ENCODE measurements at places on chromosomes 2 and 18.

GRCh38 chr2:157329524-157329923 is 3.9 kb upstream of the ERMN start:
- no peak for DNase-seq

DNA sequence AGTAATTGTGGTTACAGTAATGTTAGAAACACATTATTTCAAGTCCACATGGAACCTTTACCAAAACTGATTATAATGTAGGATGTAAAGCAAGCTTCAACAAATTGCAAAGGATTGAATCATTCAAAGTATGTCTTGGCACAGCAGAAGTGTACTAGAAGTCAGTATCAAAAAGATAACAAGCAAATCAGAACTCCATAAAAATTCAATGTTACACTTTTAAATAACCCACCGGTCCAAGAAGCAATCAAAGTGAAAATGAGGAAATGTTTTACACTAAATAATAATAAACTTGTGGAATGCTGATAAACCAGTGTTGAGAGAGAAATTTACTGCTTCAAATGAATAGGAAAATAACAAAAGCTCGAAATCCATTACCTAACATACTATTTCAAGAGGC is 47.7 kb downstream of the TTC21B start:
- DNase-seq = no peak

DNA sequence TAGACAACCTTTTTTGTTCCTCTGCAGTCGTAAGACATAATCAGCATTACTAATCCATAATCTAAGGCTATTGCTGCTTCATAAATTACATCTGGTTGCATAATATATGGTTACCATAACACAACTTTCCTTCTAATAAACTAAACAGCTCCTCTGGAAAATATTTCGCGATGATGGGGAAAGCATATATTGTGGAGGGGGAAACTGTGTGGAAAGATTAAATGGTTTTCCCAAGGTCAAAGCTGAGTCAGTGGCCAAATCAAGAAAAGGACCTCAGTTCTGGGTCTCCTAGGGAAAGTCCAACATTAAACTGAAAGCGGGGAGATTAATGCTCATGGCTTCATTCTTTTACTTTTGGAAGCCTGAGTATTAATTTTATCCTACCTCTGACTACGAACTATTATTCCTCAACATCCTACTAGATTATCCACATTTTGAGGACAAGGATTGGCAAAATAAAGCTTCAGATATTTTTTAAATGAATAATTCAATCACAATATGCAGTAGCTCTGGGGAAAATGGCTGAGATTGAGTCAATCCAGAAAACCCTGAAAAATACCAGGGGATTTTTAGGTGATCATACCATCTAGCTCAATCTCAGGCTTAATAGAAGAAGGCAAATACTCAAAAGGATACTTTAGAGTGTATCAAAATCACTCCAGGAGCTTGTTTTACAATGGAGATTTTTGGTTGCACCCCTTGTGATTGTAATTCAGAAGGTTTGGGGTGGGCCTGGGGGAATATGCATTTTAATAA is 33.8 kb upstream of the STK17B start:
- DNase-seq = no peak

DNA sequence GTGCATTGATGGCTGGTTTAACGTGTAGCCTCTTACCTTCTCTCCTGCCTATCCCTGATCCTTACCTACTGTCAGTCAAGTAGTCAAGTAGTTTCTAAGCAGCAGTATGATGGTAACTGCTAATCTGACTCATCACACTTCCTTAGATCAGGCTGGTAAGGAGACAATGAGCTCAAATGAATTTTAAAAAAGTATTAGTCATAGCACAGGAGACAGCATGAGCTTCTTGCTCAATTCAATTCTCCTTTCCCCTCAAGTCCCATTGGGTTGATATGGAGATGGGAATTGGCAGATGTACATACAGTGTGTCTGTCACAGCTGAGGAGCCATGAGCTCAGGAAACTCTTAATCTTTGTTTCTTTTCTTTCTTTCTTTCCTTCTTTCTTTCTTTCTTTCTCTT is 799.7 kb downstream of the LRP1B start:
- DNase-seq = no peak

- no peak for DNase-seq
Measured at GRCh38 chr2:105445498-105445897, 46.6 kb upstream of the FHL2 start.

- no peak for DNase-seq
Measured at GRCh38 chr2:138201286-138201685, 237.0 kb downstream of the HNMT start.

DNA sequence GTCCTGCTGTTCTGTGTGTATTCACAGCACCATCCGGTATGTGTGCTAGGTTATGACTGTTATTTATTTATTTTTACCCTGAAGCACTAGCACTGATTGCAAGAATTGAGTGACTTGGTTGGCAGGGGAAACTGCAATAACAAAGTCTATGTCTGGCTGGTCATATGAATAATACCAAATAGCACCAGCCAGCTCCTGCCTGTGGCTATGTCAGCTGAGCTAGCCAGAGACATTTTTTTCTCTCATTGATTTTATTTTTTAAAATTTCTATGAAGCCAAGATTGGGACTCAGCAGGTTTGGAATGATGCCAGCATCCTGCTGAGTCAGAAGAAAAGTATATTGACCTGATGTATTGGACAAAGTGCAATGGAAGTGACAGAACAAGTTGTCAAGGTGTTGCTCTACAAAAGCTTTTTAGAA is 188.5 kb upstream of the CDH2 start:
- DNase-seq = no peak

DNA sequence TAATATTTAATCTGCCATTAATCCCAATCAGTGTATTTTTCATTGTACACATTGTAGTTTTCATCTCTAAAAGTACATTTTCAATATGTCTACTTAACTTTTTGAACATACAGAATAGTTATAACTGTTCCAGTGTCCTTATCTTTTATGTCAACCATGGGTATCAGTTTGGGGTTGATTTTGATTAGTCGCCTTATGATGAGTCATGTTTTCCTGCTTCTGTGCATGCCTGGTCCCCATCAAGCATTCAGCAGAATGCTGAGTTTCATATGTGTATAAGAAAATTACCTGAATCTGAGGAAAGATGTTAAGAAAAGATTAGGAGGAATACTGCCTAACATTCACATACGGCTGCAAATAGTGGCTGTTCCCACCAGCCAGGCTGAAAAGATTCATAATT is 17.7 kb downstream of the SPDYA start:
- DNase-seq = no peak

- DNase-seq = no peak
Measured at GRCh38 chr2:62363166-62363565, 142.8 kb downstream of the TMEM17 start.

GRCh38 chr2:83596592-83597282 is 862.3 kb downstream of the SUCLG1 start:
- no peak for DNase-seq

GRCh38 chr2:122780251-122780650 is 1024.8 kb downstream of the TSN start:
- no peak for DNase-seq

DNA sequence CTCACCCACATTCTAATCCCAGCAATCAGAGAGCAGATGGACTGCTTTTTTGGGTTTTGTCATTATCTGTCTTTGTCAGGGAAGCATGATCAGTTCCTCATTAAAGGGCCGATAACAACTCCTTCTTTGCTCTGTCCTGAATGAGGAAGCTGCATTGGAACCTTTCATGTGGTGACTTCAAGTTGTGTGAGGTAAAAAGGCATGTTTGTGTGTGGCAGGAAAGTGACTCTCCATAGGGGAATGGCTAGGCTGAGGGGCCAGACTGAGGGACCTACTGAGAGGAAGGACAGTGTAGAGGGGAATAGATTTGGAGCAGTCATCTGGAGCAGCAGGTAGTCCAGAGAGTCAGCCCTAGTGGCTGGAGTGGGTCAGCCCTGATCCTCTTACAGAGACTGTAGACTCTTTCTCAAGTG is 23.6 kb upstream of the LRRTM1 start:
- no peak for DNase-seq

GRCh38 chr18:74791501-74792194 is 194.0 kb downstream of the ZNF407 start:
- no peak for DNase-seq

DNA sequence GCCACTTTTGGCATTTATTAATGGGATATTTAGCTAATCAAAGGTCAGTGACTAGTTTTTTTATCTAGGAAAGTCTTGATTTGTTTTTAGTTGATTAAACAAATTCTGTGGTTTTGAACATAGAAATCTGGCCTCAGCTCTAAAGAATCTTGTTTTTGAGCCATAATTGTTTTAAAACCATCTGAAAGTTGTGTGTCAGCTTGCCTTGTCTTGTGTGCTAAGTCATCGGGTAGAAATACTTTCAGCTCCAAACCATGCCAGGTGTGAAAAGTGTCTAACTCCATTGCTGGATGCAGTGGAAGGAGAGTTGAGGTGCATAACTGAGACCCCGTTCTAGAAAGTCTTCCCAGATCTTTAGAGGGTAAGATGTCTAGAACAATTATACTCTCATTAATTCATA is 22.7 kb downstream of the FARP2 start:
- DNase-seq = no peak

- no peak for DNase-seq
Measured at GRCh38 chr2:14572633-14573032, 59.9 kb upstream of the LRATD1 start.

DNA sequence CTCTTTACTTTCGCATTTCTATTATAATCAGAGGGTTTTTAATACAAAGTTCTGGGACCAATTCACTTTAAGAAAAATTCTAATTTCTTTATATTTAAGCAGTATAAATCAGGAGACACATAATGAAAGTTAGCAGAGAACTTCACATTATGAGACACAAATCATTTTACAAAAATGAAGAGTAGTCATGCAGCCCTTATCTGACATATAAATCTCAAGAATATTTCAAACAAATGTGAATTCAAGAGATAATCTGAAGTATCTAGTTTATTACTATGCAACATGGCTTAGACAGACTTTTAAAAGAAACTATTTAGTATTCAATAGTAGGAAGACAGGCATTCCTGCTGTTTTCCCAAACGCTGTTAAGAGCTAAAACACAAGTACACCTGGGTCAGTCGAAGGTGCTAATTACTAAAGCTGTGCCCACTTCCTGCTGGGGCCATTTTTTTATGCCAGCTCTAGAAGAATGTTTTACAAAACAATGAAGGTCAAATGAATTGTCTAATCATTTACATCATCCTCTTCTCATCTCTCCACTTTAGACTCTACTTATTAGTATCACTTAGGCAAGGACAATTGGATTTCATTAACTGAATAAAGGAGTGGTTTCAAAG is 40.2 kb downstream of the CWC22 start:
- no peak for DNase-seq

- DNase-seq = no peak
Measured at GRCh38 chr2:70141902-70142589, 48.8 kb downstream of the C2orf42 start.

DNA sequence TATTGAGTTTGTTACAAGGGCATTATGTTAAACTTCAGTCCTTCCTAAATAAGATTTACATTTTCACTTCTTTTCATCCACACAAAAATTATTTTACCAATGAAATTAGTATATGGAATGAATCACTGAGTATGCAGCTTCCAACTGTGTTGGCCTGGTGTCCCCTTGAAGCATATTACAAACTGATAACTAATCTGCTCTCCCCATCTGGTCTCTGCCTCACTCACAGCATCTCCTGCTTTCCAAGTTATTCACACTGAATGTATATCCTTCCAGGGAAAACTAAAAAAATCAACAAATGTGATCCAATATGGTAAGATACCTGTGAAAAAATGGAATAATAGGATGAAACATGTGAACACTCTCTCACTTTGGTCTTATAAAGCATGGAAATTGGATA is 90.0 kb upstream of the NYAP2 start:
- no peak for DNase-seq

- DNase-seq = no peak
Measured at GRCh38 chr2:85748039-85748734, 5.6 kb upstream of the ATOH8 start.

GRCh38 chr18:63922049-63922448 is 14.3 kb downstream of the SERPINB10 start:
- DNase-seq = no peak

GRCh38 chr18:32152705-32153448 is 37.0 kb upstream of the MEP1B start:
- DNase-seq = no peak

- DNase-seq = no peak
Measured at GRCh38 chr2:110865188-110865587, 132.8 kb downstream of the ACOXL start.

DNA sequence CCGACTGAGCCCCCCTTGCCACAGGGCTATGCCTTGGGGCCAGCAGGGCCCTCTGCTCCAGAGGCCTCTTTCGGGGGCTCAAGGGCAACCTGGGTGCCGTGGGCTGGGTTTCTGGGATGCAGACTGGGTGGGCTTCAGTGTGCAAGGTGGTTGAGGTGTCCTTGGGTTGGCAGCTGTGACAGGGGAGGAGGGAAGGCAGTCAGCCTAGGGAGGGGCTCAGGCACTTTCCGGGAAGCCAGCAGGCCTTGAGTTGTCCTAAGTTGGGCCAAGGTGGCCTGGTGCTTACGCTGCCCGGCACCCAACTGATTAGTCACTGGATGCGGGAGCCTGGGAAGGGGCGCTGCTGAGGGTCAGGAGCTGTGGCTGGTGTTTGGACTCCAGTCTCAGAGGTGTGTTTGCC is 199.5 kb downstream of the TWIST2 start:
- no peak for DNase-seq

- no peak for DNase-seq
Measured at GRCh38 chr2:30412047-30412683, 34.9 kb upstream of the LCLAT1 start.

GRCh38 chr2:117859924-117860647 is 45.6 kb downstream of the DDX18 start:
- DNase-seq = no peak

DNA sequence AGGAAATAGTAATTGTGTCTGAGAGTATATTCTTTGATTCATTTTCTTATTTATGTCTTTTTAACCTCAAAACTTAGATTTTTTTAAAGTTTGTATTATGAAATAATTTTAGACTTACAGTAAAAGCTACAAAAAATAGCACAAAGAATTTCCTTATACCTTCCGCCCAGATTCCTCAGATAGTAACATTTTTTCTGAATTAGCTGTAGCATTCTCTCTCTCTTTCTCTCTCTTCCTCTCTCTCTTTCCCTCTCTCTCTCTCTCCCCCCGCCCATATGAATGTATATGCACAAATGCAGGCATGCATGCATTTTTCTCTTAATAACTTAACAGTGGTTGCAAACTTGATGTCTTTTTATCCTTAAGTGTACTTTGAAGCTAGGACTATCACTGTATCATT is 361.1 kb upstream of the NRP2 start:
- no peak for DNase-seq

GRCh38 chr2:120378605-120379004 is 32.7 kb downstream of the INHBB start:
- no peak for DNase-seq

- no peak for DNase-seq
Measured at GRCh38 chr18:55119434-55119833, 160.2 kb upstream of the CCDC68 start.
